ENCODE measurements at places on chromosomes 16 and 17. TPM values are rescaled to one million over a fixed set of nuclear protein-coding genes. Genes with fewer than 3 reads are reported as not detected.

TSEN54 gene
- 13.7 TPM for total RNA-seq

KRT222 gene
- total RNA-seq, result 0.26 TPM

CHD9NB gene
- 0.48 TPM for total RNA-seq

SDR42E1 gene
- 0.77 TPM for total RNA-seq
